ENCODE measurements at places on chromosomes 11 and 22.

GRCh38 chr11:123185326-123185725, 9.7 kb downstream of the CLMP start:
- DNase-seq = no peak

DNA sequence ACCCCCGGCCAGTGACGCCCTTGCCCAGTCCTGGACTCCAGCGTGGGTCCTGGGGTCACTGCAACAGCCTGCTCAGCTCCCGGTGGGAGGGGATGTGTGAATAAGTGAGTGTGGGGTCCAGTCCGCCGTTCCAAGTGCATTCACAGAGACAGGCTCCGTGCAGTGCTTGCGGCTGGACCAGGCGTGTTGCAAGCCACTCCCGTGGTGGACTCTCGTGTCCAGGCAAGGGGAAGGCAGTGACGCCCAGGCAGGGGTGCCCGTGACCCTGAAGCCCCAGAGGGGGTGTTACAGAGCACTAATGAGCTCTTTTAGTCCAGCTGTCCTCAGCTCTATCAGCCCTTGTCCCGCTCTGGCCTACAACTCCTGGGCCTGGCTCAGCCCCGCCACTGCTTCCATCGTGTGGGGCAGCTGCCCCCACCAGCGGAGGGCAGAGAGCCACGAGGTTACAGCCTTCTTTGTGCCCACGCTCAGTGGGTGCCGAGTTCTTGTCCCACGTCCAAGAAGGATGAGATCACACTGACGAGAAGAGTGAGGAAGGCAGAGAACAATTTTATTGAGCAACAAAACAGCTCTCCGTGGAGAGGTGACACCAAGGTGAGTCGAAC, 1807.5 kb downstream of the LRRC4C start:
- no peak for DNase-seq

DNA sequence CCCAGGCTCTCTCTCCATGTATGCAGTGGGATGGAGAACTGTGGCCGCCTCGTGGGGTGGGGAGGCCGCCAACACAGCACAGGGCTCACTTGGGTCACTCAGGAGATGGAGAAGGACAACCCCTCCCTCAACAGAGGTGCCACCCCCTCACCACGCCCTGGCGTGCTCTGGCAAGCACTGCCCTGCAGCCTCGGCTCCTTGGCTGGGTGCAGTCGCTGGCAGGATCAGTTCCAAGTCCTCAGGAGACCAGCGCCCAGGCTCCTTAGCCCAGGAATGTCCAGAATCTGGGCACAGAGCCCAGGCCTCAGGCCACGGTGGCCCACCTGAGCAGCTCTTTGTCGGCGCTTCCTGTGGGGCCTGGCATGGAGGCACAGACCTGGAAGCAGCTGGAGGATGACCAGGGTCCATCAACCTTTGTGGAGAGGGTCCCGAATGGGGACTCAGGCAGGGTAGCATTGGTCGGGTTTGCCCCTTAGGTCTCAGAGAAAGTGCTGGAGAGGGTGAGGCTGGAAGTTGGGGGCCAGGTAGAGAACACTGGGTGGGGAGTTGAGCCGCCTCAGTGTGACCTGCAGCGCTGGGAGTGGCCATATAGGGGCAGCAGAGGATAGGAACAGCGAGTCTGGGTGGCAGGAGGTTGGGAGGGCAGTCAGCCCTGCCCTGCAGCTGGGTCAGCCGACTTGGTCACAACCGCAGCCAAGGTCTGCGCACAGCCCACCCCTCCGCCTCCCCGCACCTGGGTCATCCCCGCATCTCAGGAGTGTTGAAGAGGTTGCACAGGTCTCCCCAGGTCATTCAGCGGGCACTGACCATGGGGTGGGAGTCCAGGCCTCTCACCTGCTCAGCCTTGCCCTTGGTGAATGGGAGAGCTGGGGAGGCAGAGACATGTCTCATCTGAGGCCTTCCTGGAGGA, 8.2 kb downstream of the SUSD2 start:
- peak; percentile 68 for DNase-seq

DNA sequence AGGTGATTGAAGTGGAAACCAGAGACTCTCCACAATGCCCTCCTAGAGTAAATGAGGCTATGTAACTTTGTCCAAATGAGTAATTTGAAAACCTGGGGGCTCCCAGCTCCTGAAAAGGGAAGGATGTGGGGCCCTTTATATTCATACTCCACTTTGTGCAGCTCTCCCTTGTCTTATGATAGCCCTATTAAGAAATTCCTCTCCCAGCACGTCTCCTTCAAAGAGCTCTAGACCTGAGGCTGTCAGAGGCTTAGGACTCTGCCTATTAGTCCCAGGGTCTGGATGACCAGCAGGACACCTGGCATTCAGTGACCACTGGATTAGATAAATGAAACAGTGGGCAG, 2.1 kb downstream of the SLC43A1 start:
- no peak for DNase-seq

DNA sequence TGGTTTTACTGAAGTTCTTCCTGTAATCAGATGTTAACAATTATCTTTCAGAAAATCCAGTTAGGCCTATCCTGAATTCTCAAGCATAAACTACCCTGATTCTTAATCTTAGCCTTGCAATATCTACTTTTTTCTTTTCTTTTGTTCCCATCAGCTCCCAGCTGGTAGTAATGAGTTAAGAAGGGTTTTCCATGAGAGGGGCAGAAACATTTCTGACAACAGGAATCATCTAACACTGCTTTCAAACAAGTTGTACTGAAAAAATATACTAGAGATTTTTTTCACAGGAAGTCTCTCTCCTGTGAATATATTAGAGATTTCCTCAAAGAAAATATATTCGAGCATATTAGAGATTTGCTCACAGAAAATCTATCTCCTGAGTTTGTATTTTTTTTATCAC, 3.3 kb upstream of the TRIM6 start:
- DNase-seq = no peak

- DNase-seq = no peak
These were observed 10.9 kb downstream of the FADS3 start for GRCh38 chr11:61880454-61880853.

DNA sequence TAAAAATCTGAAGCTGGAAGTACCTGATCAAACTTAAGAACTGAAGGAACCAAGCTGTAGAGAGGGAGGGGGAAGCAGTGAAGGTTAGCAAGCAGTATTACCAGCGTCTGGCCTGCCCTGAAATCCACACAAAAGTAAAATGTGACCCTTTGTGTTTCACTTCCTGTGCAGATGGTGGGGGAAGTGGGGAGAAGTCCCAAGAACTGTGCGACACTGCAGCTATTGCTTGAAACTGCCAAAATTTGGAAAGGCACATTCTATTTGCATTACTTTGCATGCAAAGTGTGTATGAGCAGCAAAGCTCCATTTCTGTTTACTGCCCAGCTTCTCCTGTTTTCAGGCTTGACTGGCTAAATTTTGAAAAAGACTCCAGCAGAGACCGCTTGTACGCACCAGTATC, 72.1 kb upstream of the BMAL1 start:
- no peak for DNase-seq

DNA sequence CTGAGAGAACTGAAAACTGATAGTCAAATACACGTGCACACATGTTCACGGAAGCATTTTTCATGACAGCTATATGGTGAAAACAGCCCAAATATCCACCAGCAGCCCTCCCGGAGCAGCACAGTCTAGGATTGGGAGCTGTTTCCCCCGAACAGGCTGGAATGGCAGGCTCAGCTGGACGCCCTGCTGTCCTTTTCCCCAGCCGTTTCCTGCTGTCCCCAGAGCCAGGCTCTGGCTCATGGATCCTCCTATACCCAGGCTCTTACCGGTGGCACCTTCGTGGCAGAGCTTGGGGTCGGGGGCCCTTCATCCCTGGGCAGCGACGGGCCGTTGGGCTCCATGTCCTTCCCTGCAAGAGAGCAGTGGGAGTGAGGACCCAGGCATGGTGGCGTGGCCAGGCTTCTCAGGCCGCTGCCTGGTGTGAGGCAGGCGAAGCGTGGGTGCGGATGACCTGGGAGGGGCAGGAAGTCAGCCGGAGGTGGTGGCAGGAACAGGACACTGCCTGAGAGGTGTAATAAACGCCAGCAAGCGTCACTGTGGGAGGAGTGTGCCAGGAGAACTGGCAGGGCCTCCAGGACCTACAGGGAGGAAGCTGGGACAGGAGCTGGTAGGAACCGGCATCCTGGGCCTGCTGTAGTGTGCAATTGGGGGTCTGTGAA, 38.8 kb downstream of the OSBPL5 start:
- no peak for DNase-seq

DNA sequence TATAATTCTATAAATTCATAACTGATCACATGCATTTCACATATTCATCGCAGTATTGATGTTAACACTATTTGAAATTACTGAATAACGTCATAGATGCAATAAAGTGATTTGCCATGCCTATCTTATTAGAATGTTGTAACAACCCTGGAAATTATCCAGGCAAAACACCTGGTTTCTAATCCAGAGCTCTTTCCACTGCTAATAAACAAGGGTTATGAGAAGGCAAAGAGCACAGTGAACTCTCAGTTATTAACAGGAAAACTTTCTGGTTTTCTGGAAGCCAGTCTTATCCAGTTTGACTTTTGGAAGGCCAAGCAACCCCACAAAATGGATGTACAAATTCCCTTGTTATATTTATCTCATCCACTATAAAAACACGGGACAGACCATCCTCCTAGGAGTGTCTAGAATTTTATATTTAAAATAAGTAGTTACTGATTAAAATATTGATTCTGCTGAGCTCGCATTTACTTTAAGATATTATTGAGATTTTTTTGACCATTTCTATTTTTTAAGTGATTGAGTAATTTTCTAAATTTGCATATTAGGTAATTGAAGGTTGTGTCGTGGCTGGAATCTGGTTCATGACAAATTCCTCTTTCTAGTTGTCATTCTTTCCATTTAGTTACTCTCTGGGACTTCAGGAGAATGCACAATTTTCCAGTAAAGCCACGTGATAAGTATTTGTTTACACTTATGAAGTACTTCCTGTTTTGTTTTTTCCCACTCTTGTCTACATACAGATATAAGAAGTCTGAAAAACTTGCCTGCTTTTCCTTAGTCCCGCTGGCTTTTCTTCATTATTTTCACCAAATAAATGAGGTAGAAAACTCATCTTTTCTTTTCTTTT, 47.9 kb downstream of the DCUN1D5 start:
- DNase-seq = no peak

GRCh38 chr11:12235553-12235946, 125.2 kb downstream of the MICAL2 start:
- DNase-seq = no peak

GRCh38 chr11:20208622-20209111, 48.4 kb upstream of the DBX1 start:
- DNase-seq = no peak

GRCh38 chr11:15519124-15519791, 404.5 kb downstream of the INSC start:
- no peak for DNase-seq

DNA sequence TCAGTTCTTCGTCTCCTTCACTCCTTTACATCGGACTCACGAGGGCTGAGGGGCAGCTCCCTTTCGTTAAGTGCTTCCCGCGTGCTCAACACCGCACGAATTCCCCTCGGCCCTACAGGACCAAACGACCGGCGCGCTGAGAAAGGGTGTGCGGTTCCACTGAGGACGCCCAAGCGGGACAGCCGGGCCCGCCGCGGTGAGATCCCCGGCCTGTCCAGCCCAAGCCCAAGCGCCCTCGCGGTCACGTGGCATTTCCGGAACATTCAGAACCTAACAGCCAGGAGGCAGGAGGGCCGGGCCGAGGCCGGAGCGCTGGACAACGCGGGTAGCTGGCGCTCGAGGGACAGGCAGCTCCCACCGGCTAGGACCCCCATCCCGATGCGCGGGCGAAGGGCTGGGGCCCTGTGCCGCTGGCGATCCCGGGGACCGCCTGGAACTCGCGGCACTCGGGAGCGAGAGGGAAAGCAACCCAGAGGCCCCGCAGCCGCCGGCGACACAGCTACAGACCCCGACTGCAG, 737 bp upstream of the STIP1 start:
- DNase-seq = no peak

- DNase-seq = no peak
These were observed 149.7 kb downstream of the LRRC4C start for GRCh38 chr11:41309716-41310115.

GRCh38 chr22:26585104-26585790, 4.7 kb downstream of the TPST2 start:
- DNase-seq = peak; percentile 24

DNA sequence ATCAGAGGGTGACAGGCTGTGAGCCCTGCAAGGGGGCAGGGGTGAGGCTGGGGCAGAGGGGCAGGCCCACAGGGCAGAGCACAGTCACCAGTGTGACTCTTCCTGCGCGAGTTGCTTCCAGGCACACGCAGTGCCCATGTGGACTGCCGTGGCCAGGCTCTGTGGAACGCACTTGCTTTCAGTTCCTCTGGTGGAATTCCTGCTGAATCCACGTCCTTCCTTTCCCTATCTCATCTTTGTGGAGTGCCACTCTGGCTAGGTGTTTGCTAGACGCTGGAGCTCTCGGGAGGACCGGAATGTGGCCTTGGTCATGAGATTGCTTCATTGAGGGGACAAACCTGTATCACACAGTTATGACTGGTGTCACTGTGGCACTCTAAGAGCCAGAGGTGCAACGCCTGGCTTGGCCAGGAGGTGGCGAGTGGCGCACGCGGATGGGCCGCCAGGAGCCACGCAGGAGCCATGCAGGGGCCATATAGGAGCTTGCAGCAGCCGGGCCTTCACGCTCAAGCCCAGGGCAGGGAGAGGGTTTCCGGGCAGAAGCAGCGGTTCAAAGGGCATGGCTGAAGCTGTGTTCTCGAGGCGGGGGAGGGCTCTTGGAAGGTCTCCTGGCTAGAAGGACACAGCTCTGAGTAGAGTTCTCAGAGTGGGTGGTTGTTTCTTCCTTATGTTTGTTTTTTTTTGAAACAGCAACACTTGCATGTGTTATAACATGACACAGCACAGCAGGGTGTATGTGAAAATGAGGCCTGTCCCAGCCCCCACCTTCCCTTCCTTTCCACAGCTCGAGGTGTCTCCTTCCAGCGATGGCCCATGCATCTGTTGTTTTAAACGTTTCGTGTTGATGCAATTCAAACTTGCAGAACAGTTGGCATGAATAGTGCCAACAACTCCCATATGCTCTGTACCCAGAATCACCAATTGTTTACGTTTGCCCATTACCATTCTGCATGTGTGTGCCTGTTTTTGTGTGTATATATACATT, 36.2 kb downstream of the TBC1D22A start:
- DNase-seq = peak; percentile 80

DNA sequence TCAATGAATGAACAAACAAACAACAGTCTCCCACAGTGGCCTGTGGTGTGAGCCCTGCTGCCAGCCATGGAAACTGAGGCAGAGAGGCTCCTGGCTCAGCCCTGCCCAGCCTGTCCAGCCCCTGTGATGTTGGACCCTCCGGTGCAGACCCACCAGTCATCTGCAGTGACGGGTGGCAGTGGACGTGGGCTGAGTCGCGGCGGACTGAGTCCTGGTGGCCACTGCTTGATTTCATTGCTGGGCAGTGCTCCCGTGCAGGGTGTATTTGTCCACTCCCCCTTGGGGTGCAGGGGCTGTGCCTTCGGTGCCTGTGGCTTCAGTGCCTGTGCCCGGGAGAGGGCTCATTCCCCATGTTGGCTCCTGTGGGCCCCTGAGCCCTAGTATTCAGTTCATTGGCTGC, 31.9 kb upstream of the MUC5AC start:
- DNase-seq = no peak
